Astrocyte of the spinal cord (primary cell): ENCODE measurements at places on chromosomes 4 and X.

DNA sequence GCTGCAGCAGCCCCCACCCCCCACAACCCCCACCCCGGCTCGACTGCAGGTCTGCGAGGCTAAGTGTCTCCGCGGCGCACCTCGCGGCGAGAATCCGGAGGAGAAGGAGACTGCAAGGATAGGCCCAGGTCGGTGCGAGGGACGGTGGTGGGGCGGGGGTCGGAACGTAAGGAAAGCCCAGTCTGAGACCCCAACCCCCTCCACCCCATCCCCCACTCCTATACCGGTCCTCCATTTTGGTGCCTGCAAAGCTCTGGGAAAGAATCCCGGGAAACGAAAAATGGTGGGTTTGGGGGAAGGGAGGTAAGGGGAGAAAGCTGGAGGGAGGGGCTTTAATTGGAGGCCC lies 614 bp downstream of the BEX3 start:
- no peak for DNase-seq

DNA sequence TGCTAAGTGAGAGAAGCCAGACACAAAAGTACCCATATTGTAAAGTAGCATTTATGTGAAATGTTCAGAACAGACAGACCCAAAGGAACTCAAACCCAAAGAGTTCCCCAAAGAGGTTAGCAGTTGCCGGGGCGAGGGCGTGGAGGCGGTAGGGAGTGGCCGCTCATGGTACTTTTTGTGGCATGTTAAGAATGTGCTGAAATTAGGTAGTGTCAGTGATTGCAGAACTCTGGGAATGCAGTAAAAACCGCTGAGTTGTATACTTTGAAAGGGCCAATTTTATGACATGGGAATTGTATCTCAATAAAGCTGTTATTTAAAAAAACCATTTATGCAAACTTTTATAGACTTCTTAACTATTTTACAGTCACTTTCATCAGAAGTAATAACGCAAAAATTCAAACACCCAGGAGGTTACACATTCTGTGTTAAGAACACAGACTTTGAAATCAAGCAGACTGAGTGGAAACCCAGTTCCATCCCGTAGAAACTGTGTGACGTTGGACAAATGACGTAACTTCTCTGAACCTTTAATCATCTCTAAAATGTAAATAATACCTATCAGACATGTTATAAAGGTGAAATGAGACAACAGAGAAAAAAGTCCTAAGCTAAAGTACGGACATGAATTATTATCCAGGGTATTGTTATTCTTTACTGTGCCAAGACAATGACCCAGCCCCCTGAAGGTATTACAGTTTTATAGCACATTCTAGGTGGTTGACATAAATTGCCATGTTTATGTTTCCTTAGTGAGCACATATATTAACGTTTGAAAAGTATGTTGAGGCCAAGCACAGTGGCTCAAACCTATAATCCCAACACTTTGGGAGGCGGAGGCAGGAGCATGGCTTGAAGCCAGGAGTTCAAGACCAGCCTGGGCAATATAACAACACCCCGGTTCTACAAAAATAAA lies 19.7 kb downstream of the ZFP42 start:
- no peak for DNase-seq

- peak; percentile 52 for DNase-seq
Observed at GRCh38 chr4:15894921-15895916, 43.3 kb downstream of the FGFBP1 start.

GRCh38 chrX:41718481-41719235 lies 5.3 kb upstream of the GPR82 start:
- peak; percentile 30 for DNase-seq

DNA sequence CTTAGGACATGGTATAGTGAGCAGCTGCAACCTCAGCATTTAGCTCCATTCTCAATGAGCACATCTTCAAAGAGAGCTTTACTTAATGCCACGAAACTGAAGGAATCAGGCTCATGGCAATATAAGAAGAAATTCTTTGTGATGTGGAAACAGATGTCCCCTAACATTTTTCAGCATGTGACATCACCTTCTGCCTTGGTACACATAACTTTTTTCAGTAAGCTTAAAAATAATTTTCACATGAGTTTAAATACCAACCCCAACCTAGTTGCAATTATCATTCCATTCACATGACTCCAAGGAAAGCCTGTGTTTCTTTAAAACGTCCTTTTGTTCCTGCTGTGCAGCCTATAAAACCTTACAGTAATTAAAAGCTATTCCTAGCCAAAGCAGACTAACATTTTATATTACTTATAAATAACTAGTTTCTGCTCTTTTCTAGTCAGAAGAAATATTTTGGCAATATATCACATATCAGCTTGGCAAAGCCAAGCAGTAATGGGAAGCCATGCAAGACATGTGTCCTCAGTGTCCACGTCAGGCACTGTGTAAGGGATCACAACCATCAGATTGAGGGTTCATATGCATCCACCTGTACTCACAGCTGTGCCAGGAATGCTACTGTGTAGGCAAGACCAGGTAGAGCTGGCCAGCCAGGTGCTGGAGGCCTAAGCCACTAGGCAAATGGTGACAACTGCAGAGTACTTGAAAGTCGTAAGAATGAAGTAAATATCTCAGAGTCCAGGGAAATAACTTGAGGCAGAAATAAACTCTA lies 466.6 kb downstream of the INPP4B start:
- DNase-seq: peak; percentile 92

GRCh38 chr4:170589597-170590191 lies 499.9 kb upstream of the AADAT start:
- peak; percentile 25 for DNase-seq

DNA sequence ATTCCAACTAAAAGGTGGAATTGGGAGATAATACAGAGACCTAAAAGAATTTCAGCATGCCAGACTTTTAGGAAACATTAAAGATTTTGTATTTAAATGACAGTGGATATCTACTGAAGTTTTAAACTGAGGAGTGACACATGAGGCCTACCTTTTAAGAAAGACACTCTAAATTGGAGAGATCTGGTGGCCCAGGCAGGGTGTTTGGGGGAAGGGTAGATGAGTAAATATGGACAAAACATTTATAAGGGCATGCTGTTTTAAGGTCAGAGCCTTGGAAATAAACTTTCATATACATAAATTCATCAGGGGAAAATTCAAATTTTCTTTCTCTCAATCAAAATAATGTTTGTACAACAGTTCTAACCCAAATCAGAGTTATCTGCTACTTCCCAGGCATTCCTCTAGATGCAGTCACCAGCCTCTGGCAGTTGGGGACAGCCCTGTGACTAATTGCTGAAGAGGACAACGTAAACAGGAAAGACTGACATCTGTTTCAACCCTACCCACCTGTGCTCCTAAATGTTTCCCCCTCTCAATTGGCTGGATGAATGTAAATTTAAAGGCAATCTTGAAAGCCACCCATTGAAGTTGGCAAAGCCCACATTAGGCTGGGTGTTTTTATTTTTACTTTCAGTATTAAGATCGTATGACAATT lies 1646.9 kb upstream of the ADGRL3 start:
- no peak for DNase-seq

- no peak for DNase-seq
Observed at GRCh38 chr4:25857403-25857802, 5.4 kb downstream of the SEL1L3 start.

DNA sequence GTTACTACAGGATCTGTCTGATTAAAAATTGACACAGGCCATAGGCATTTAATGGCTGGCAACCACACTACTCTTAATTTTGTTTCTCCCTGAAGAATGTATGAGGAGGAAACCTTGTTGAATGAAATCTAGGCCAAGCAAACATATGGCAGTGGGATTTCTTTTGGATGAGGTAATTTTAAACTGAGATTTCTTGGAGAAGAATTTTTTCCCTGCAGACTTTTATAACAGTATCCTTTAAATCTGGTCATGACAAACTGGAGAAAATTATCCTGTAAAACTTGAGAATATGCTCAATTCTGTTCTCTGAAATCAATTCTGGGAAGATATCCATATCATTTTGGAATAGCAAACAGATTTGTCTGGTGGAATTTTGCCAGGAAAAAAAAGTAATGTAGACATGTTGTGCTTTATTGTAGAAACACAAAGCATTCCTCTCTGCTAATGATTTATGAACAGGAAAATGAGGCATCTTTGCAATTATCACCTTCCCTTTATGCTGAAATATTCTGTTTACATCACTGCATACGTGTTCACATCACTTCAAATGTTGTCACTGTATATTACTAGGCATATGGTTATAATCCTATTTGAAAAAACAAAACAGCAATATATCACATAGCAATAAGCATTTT lies 108.3 kb upstream of the ARSJ start:
- peak; percentile 85 for DNase-seq

DNA sequence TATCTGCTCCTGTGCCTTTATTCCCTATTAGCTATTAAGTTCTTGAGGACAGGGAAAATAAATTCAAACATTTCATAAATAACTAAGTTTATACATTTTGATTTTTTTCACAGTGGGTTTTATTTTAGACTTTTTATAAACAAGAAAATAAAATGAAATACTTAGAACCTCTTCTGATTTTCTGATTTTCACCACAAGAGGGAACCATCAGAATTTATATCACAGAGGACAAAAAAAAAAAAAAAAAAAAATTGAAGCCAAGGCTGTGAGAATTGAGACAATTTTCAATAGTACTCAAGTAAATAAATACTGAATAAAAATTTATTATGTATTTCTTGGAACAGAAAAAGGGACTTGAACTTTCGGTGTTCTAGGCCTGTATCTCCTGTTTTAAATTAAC lies 288.1 kb downstream of the SH3BGRL start:
- DNase-seq: no peak
